CD4-positive, CD25-positive, alpha-beta regulatory T cell (primary cell): ENCODE measurements at places on chromosomes 4 and X. TPM values are rescaled to one million over a fixed set of nuclear protein-coding genes. Genes with fewer than 3 reads are reported as not detected.

- H3K27me3 ChIP-seq, result no peaks in the 10 kb centered on the region
- DNase-seq, result no peak
- no peaks in the 10 kb centered on the region for H3K4me1 ChIP-seq
- no peak overlapping the region for H3K27ac ChIP-seq
Measured at GRCh38 chrX:133323431-133323830, 91.9 kb downstream of the GPC4 start.

GRCh38 chrX:109274806-109275205, 207.1 kb downstream of the GUCY2F start:
- no peak for DNase-seq
- H3K4me1 ChIP-seq, result no peaks in the 10 kb centered on the region
- no peak overlapping the region for H3K4me3 ChIP-seq
- H3K36me3 ChIP-seq, result no peaks in the 10 kb centered on the region
- H3K27me3 ChIP-seq, result no peaks in the 10 kb centered on the region

The IBSP gene
- not detected for total RNA-seq

The NCAPG gene
- 1.8 TPM for total RNA-seq

GRCh38 chr4:177079327-177079726, 230.3 kb upstream of the NEIL3 start:
- H3K4me1 ChIP-seq, result no peaks in the 10 kb centered on the region
- no peaks in the 10 kb centered on the region for H3K27me3 ChIP-seq
- no peak overlapping the region for H3K4me3 ChIP-seq

GRCh38 chr4:151431728-151432127, 22.8 kb downstream of the FHIP1A start:
- H3K4me3 ChIP-seq, result no peak overlapping the region
- DNase-seq, result no peak
- no peak overlapping the region for H3K27ac ChIP-seq
- H3K27me3 ChIP-seq, result peaks cover 4% of the 10 kb centered on the region
- no peaks in the 10 kb centered on the region for H3K36me3 ChIP-seq
- H3K4me1 ChIP-seq, result no peaks in the 10 kb centered on the region

GRCh38 chrX:12962041-12962504, 12.8 kb upstream of the TMSB4X start:
- H3K27me3 ChIP-seq, result no peaks in the 10 kb centered on the region
- H3K4me3 ChIP-seq, result peak overlapping the region; percentile 66
- peaks cover 57% of the 10 kb centered on the region for H3K4me1 ChIP-seq
- peak; percentile 0 for DNase-seq

DNA sequence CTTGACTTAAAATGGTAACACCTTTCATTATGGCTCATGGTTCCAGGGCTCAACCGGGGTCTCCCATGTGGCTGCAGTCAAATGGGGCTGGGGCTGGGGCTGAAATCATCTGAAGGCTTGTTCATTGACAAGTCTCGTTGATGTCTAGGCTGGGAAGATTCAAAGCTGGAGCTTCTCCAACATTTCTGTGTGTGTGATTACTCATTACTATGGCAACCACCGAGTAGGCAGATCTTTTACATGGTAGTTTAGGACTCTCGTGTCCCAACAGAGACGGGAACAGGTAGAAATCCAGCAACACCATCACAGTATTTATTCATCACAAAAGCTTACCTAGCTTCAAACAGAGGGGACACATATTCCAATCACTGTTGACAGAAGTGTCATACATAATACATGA, 7.8 kb downstream of the YTHDC1 start:
- DNase-seq, result no peak
- peak overlapping the region; percentile 7 for H3K27ac ChIP-seq
- peaks cover 30% of the 10 kb centered on the region for H3K36me3 ChIP-seq

The CENPVL2 gene
- total RNA-seq, result not detected

- no peaks in the 10 kb centered on the region for H3K27me3 ChIP-seq
- H3K4me1 ChIP-seq, result no peaks in the 10 kb centered on the region
- H3K4me3 ChIP-seq, result no peak overlapping the region
- H3K36me3 ChIP-seq, result no peaks in the 10 kb centered on the region
- H3K27ac ChIP-seq, result no peak overlapping the region
Measured at GRCh38 chr4:95517576-95518345, 31.0 kb downstream of the UNC5C start.

- H3K4me1 ChIP-seq, result no peaks in the 10 kb centered on the region
- H3K4me3 ChIP-seq, result no peak overlapping the region
- DNase-seq, result no peak
- H3K27me3 ChIP-seq, result no peaks in the 10 kb centered on the region
Measured at GRCh38 chr4:71474731-71475130, 135.9 kb downstream of the SLC4A4 start.

DNA sequence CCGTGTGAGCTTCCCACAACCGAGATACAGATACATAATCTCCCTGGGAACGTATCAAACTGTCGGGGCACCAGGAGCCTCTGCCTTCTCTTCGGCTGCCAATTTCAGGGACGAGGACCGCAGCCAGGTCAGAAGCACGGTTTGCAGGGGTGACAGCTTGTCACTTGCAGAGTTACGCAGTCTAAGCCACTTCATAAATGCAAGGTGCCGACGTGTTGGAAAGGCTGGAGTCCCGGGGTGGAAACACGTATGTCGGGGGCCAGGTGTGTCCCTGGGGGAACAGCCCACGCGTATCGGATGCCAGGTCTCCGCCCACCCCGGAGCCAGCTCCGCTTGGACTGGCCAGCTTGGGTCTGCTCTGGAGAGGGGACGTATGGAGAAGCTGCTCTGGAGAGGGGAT, 76.3 kb upstream of the SHOX start:
- H3K4me1 ChIP-seq, result no peaks in the 10 kb centered on the region
- H3K27me3 ChIP-seq, result no peaks in the 10 kb centered on the region

The RPA4 gene
- total RNA-seq, result 1.9 TPM

- no peak overlapping the region for H3K4me3 ChIP-seq
- no peaks in the 10 kb centered on the region for H3K36me3 ChIP-seq
- no peak for DNase-seq
- no peaks in the 10 kb centered on the region for H3K4me1 ChIP-seq
Measured at GRCh38 chr4:16154451-16154850, 70.6 kb upstream of the PROM1 start.

The DACH2 gene
- not detected for total RNA-seq

DNA sequence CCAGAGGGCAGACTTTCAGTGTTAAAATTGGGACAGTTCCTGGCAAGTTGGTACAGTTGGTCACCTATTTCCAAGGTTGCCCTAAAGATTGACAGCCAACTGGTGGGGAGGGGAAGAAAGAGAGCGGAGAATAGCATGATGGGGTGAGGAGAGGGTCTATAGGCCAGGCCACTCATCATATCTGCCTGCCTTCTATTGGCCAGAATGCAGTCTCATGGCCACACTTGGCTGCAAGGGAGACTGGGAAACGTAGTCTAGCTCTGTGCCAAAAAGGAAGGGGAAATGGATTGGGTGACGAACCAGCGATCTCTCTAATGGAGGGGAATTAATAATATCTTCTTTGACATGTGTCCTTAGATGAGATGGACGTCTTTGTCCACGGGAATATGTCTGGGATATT, 197.4 kb upstream of the ATP6AP2 start:
- no peak overlapping the region for H3K4me3 ChIP-seq
- DNase-seq, result no peak
- H3K27ac ChIP-seq, result no peak overlapping the region
- H3K27me3 ChIP-seq, result no peaks in the 10 kb centered on the region
- H3K36me3 ChIP-seq, result no peaks in the 10 kb centered on the region

The TDO2 gene
- total RNA-seq, result not detected

The HSFX3 gene
- not detected for total RNA-seq

The FAM199X gene
- 16.1 TPM for total RNA-seq

The FAM47A gene
- not detected for total RNA-seq

DNA sequence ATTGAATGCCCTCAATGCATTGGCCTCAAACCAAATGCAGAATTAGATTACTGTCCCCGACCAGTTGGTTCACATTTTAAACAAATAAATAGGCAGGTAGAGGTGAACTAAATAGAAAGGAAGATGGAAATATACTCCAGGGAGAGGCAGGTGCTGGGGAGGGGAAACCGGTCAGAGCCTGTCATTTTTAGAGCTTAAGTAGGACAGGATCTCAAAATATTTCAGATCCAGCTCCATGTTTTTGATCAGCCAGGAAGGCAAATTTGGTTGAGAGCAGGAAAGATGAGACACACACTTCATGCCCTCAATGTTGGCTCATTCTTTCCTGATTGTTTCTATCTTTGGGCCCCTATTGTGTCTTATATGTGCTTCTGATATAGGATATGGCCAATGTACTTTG, 206.7 kb downstream of the SHROOM3 start:
- no peaks in the 10 kb centered on the region for H3K36me3 ChIP-seq
- H3K4me3 ChIP-seq, result no peak overlapping the region
- no peaks in the 10 kb centered on the region for H3K4me1 ChIP-seq

GRCh38 chrX:77060572-77060971, 386.6 kb upstream of the FGF16 start:
- no peaks in the 10 kb centered on the region for H3K27me3 ChIP-seq
- DNase-seq, result no peak
- H3K27ac ChIP-seq, result no peak overlapping the region
- no peak overlapping the region for H3K4me3 ChIP-seq
- no peaks in the 10 kb centered on the region for H3K36me3 ChIP-seq

DNA sequence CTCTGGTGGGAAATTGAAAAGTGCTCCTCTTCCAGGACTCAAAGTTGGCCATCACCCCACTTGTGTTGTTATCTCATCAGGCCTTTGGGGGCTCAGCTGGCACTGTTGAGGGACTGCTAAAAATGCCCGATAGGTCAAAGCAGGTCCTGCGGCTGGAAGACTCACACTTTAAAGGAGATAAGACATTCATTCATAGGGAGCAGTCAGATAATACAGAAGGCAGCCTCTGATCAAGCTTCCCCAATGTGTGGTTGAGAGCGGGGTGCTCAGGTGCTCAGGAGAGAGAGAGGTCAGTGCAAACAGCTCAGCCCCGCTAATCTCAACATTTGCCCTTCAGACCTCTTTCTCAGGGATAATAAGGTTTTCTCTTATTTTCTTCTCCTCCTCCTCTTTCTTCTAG, 70.3 kb downstream of the TMEM154 start:
- no peaks in the 10 kb centered on the region for H3K27me3 ChIP-seq
- no peaks in the 10 kb centered on the region for H3K36me3 ChIP-seq
- H3K27ac ChIP-seq, result no peak overlapping the region
- no peak for DNase-seq
- H3K4me3 ChIP-seq, result no peak overlapping the region
- H3K4me1 ChIP-seq, result peaks cover 10% of the 10 kb centered on the region

DNA sequence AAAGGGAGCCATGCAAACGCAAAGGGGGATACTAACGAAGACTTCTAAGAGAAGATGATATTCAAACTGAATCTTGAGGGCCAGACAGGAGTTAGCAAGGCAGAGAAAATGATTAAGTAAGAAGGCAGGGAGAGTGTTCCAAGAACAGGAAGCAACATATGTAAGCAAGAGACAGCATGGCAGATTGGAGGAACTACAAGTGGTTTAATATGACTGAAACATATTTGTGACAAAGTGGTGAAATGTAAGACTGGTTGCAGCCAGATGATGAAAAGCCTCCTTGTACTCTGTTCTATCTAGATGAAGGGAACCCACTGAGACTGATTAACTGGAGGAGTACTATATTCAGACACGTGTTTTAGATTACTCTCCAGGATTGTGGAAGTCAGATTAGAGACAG, 116.6 kb upstream of the DIAPH2 start:
- no peak for DNase-seq
- no peaks in the 10 kb centered on the region for H3K4me1 ChIP-seq
- no peak overlapping the region for H3K4me3 ChIP-seq
- H3K27me3 ChIP-seq, result no peaks in the 10 kb centered on the region
- no peak overlapping the region for H3K27ac ChIP-seq
- no peaks in the 10 kb centered on the region for H3K36me3 ChIP-seq

The CFAP99 gene
- total RNA-seq, result 0.20 TPM

The STS gene
- total RNA-seq, result 1.6 TPM

GRCh38 chr4:84480082-84480481, 19.0 kb downstream of the NKX6-1 start:
- no peaks in the 10 kb centered on the region for H3K4me1 ChIP-seq
- DNase-seq, result no peak
- no peak overlapping the region for H3K4me3 ChIP-seq
- peaks cover 40% of the 10 kb centered on the region for H3K27me3 ChIP-seq
- H3K36me3 ChIP-seq, result no peaks in the 10 kb centered on the region

GRCh38 chr4:53150631-53151488, 215.0 kb downstream of the SCFD2 start:
- H3K27me3 ChIP-seq, result no peaks in the 10 kb centered on the region
- no peaks in the 10 kb centered on the region for H3K36me3 ChIP-seq
- no peaks in the 10 kb centered on the region for H3K4me1 ChIP-seq

The VGLL1 gene
- total RNA-seq, result not detected

- no peaks in the 10 kb centered on the region for H3K36me3 ChIP-seq
- H3K27me3 ChIP-seq, result no peaks in the 10 kb centered on the region
- DNase-seq, result no peak
- H3K27ac ChIP-seq, result no peak overlapping the region
Measured at GRCh38 chr4:167595898-167596297, 361.6 kb upstream of the SPOCK3 start.

The PAGE4 gene
- total RNA-seq, result not detected

The HSFX1 gene
- 0.32 TPM for total RNA-seq

The RPL36A gene
- total RNA-seq, result 174 TPM

- H3K36me3 ChIP-seq, result no peaks in the 10 kb centered on the region
- H3K27me3 ChIP-seq, result no peaks in the 10 kb centered on the region
- H3K27ac ChIP-seq, result no peak overlapping the region
- H3K4me1 ChIP-seq, result no peaks in the 10 kb centered on the region
- peak; percentile 4 for DNase-seq
Measured at GRCh38 chrX:133776072-133776471, 209.3 kb downstream of the GPC3 start.

GRCh38 chr4:5757091-5757490, 46.1 kb downstream of the EVC start:
- H3K4me3 ChIP-seq, result no peak overlapping the region
- H3K36me3 ChIP-seq, result no peaks in the 10 kb centered on the region
- no peak overlapping the region for H3K27ac ChIP-seq

DNA sequence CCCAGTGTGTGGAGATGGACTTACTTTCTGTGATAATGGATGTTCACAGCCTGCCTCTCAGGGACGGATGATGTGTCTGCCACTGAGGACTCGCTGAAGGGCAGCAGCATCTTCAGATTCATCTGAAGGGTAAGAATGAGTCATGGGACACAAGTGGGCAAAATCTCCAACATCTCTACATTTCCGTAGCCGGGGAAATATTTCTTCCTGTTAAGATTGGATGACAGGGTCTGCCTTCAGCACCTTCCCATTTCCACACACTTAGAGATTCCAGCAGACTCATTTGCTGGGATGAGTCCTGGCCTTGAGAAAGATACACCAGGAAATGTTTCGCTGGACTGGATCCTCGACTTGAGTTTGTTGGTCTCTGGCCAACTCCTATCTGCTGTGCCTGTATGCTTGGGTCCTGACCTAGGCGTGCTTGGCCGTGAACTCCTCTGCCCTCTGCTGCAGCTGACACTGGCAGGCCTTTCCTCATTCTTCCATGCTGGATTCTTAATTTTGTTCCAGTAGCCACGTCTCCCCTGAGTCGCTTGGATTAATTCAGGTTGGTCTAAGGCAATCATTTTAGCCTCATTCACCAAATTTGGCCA, 46.5 kb upstream of the SOD3 start:
- H3K4me3 ChIP-seq, result no peak overlapping the region
- no peaks in the 10 kb centered on the region for H3K27me3 ChIP-seq
- H3K4me1 ChIP-seq, result no peaks in the 10 kb centered on the region
- H3K36me3 ChIP-seq, result no peaks in the 10 kb centered on the region
- no peak for DNase-seq

The RBM46 gene
- total RNA-seq, result not detected
